ENCODE measurements at places on chromosomes 5 and 9. TPM values are rescaled to one million over a fixed set of nuclear protein-coding genes. Genes with fewer than 3 reads are reported as not detected.

The GPR21 gene
- 0.78 TPM for total RNA-seq

The DPYSL3 gene
- total RNA-seq = 0.16 TPM

The CLIC3 gene
- not detected for total RNA-seq

The GABRA6 gene
- not detected for total RNA-seq

The CCDC183 gene
- total RNA-seq = 0.47 TPM

The STK32A gene
- total RNA-seq = not detected

The TICAM2 gene
- total RNA-seq = 1.7 TPM

The CCDC112 gene
- total RNA-seq = 4.1 TPM
